ENCODE measurements at places on chromosomes 2 and 18.
A peak's percentile ranks its signal among the peaks of the same experiment; 100 is the strongest.

GRCh38 chr2:9094117-9094516 lies 90.6 kb upstream of the MBOAT2 start:
- DNase-seq = no peak

DNA sequence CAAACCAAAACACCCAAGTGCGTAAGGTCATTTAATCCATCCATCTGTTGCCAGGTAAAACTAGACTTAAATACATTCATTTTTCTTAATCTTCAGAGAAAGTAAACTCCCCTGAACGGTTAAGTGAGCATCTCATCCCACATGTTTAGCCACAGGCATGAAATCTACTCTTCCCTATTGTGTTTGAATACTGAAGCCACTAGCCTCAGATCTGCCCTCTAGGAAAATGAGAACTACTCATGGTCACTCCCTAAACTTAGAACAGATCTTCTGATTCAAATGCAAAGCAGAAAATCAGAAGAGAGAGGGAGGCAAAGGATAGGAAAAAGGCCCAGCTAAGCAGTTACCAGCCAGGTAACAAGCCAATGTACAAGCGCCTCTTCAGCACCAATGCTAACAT lies 7.1 kb downstream of the TMEM247 start:
- no peak for DNase-seq

DNA sequence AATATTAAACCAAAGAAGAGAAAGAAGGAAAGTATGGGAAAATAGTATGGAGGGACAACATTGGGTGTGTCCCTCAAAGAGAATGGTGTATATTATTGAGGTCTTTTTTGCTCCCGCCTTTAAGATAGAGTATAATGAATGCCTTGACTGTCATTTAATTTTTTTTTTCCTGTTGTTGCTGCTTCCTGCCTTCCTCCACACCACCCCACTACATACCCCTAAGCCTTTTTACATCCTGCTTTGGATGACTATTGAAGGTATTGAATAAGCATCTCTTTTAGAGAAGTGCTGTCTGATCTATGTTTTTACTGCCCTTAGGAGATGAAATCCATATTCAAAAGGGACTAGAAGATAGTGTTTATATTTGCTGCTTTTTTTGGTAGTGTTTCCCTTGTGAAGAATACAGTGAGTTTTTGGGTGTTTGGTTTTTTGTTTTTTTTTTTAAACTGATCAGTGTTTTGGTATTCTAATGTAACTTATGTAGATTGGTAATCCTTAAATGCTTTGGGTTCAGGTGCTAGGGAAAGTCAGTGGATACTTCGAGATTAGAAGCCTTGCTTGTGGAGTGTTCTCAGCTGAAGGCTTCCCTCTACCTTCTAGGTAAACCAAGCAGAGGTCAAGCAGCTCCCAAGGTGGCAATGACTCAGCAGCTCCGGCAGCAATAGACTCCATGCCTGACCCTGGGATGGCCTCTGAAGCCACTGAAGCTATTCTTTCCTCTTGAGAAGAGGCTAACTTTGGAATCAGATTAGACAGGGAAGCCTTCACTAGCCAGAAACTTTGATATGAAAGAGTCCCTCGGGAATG lies 5.0 kb downstream of the FZD7 start:
- DNase-seq = no peak

DNA sequence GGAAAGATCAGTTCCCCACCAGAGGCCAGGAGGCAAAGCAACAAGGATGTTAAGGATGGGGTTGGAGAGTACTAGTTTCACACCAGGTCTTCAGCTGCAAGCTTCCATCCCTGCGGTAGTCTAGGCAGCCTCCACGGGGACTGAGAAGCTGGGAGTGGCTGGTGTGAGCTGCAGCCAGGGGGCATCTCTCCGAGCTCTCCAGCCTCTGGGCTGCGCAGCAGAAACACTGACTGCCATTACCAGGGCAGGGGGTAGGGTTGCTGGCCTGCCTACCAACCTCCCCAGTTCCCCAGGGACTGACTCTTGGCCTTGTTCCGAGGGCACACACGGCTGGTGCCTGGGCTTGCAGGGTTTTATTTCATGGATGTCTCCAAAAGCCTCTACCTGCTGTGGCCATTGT lies 15.9 kb downstream of the GATA6 start:
- no peak for DNase-seq

DNA sequence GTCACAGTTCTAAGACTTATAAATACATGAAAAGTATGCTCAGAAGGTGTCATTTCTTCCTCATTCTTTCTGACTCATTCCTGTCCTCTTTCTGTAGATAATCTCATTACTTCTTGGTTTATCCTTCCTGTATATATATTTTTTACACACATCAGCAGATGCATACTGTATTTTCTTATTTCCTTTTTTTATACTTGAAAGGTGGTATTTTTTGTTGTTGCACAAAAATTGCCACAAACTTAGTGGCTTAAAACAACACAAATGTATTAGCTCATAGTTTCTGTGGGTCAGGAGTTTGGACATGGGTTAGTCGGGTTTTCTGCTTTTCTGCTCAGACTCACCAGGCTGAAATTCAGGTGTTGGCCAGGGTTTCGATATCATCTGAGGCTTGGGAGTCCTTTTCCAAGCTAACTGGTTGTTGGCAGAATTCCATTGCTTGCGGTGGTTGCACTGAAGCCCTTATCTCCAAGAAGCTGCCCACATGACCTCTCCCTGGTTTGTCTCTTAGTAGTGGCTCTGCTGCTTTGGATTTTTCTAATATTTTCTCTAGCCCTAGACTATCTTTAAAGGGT lies 162.6 kb downstream of the FMNL2 start:
- no peak for DNase-seq

- no peak for DNase-seq
Measured at GRCh38 chr2:156182132-156182531, 150.4 kb downstream of the NR4A2 start.

GRCh38 chr2:110664135-110664534 lies 13.7 kb downstream of the BUB1 start:
- DNase-seq = no peak

DNA sequence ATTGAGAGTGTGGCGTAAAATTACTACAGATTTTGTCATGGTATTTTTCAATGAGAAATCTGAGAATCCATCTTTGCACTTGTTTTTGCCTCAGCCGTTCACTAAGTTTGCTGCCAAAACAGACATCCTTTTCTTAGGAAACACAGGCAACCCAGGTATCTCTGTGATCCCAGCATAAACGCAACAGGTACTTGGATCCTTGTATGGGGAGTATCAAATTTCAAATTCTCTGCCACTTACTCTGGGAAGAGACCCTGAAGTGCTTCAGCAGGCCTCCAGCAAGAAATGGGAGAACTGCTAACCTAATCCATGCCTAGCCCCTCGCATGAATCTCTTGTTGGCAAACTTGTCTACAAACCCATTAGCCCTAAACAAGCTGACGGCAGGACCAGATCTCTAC lies 83.1 kb downstream of the BCL11A start:
- DNase-seq = no peak

DNA sequence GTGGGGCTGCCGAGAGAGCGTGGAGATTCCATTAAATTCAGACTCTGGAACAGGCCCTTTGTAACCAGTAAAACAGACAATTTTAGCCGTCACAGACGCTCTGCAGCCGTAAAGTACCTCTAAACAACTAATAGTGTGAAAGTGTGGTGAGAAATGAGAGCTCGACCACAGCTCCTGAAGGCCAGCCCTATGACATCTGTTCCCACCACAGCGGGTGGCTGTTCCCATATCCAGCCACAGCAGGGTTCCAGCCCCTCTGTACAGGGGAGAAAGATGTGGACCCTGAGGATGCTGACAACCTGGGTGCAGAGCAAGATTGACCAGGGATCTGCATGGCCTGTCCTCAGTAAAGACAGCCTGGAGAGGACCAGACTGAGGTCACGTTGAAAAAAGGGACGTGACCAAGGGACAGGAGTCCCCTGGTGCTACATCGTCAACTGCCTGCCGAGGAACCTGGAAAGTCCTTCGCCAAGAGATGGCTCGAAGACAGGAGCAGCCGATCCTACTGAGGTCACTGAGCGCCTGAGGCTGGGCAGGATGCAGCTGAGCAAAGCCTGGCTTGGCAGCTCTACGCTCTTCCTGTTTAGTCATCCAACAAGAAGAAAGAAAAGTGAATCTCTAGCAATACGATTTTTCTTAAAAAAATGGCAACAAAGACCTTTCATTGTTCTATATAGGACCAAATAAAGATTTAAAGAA lies 831.7 kb downstream of the RNF144A start:
- no peak for DNase-seq

GRCh38 chr2:175233135-175233719 lies 51.7 kb upstream of the ATP5MC3 start:
- no peak for DNase-seq

- no peak for DNase-seq
Measured at GRCh38 chr2:147076634-147077033, 768.2 kb upstream of the ACVR2A start.

DNA sequence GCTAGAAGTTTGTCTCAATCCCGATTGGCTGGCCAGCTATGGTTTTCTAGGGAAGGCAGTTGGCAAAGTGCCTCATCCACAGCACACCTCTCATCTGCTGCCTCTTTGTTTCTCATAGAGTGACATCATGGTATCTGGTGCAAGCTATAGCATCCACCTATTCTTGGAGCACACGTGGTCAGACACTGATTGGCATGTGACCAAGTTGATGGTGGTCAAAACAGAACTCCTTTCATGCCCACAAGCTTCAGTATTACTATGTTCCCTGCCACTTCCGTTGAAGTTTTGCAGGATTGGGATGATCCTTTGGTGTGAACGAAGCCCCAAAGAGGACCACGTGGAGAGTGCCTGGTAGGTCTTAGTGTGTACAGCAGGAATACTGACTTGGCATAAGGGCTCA lies 28.8 kb downstream of the TTC32 start:
- DNase-seq = no peak

DNA sequence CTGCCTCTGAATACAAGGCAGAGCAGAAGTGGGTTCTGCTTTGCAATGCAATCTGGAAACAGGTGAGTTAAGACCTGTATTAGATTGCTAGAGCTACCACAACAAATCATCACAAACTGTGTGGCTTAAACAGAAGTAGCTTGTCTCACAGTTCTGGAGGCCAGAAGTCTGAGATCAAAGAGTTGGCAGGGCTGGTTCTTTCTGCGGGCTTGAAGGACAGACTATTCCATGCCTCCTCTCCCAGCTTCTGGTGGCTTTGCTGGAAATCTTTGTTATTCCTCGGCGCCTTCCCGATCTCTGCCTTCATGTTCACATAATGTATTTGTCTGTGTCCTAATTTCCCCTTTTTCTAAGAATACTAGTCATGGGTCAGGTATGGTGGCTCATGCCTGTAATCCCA lies 58.4 kb downstream of the SAP130 start:
- no peak for DNase-seq

GRCh38 chr18:37482433-37482832 lies 83.2 kb downstream of the CELF4 start:
- DNase-seq = no peak

- DNase-seq = no peak
Measured at GRCh38 chr2:102145934-102146333, 3.4 kb downstream of the IL1R1 start.

GRCh38 chr2:234964631-234965461 lies 13.0 kb downstream of the SH3BP4 start:
- no peak for DNase-seq

DNA sequence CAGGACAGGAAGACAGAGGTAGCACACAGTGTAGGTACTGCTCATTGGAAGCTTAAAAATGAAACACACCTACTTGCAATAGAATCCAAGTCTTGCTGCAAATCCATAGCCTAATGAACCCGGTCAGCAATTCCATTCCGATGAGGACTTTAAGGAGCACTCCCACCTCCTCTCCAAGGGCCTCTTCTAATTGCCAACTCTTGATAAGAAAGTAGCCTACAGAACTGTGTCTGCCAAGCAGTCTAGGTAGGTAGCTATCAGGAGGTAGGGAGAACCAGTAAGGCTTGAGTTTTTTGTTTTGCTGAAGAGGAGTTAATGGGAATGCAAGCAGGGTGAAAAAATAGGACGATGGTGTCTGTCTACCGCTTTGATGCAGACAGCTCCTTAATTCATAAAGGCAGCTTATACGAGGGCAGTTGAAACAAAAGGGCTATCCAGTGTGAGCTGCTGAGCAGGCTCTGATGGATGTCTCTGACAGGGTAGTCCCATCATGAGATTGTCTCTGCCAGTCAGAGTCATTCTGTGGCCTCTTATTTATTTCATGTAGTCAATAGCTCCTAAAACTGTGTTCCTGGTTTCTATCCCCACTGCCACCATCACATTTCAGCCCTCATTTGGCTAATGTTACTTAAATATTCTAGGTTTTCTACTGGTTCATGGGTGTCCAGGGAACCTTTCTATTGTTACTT lies 155.6 kb upstream of the DNMT3A start:
- DNase-seq = no peak

- DNase-seq = no peak
Measured at GRCh38 chr2:123913143-123913735, 111.8 kb upstream of the CNTNAP5 start.

- no peak for DNase-seq
Measured at GRCh38 chr2:138389063-138389462, 112.5 kb upstream of the SPOPL start.

GRCh38 chr2:74606927-74607326 lies 41.2 kb downstream of the M1AP start:
- DNase-seq = no peak

DNA sequence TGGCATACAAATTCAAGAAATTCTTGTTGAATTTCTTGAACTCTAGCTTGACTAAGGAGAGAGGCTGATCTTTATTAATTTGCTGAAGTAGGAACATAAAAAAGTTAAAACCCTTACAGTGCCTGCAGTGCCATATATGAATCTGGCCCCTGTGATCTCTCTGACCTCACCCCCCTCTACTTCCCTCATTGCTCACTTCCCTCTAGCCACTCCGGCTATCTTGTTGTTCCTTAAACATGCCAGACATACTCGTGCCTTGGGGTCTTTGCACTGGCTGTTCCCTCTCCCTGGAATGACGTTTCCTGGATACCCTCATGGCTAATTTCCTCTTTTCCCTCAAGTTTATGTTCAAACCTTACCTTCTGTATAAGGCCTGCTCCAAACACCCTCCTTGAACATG lies 246.3 kb upstream of the SIX2 start:
- no peak for DNase-seq

DNA sequence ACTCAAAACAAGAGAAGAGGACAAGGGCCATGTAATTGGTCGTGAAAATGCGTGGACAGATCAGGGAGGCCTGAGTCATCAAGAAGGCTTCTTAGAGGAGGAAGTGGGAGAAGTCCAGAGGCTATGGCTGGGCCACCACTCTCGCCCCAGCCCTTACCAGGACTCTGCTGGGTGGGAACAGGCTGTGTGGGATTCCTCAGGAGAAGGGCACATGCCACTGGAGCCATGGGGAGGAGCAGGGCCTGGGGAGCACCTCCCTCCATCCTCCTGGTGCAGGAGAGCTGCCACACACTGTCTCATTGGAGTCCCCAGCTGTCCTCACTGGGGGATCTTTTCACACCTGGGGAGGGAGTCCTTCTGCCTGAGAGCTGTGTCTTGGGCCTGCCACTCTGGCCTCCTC lies 9.4 kb upstream of the RALB start:
- DNase-seq = no peak

GRCh38 chr2:232886632-232887031 lies 16.6 kb downstream of the SNORC start:
- no peak for DNase-seq

DNA sequence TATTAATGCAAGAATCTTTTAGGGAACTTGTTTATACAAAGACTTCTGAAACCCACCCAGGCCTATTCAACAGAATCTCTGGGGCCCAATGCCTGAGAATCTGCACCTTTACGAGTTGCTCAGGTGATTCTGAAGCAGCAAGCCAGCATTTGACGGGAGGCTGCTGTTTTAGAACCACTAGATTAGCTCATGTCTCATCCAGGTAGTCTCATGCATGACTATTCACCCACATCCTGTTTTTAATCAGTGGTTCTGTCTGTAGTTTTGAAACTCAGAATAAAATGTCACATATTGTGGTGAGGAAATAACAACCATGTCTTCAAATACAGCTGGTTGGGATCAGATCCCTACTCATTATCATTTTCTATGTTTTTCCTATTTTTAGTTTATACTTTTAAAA lies 39.5 kb downstream of the CYTIP start:
- peak; percentile 55 for DNase-seq
